ENCODE measurements at places on chromosomes 2 and 18.

- peak; percentile 45 for DNase-seq
These were observed 6.8 kb upstream of the PXDN start for GRCh38 chr2:1750933-1751766.

- DNase-seq = no peak
These were observed 44.8 kb upstream of the ARHGAP15 start for GRCh38 chr2:143084462-143084861.

DNA sequence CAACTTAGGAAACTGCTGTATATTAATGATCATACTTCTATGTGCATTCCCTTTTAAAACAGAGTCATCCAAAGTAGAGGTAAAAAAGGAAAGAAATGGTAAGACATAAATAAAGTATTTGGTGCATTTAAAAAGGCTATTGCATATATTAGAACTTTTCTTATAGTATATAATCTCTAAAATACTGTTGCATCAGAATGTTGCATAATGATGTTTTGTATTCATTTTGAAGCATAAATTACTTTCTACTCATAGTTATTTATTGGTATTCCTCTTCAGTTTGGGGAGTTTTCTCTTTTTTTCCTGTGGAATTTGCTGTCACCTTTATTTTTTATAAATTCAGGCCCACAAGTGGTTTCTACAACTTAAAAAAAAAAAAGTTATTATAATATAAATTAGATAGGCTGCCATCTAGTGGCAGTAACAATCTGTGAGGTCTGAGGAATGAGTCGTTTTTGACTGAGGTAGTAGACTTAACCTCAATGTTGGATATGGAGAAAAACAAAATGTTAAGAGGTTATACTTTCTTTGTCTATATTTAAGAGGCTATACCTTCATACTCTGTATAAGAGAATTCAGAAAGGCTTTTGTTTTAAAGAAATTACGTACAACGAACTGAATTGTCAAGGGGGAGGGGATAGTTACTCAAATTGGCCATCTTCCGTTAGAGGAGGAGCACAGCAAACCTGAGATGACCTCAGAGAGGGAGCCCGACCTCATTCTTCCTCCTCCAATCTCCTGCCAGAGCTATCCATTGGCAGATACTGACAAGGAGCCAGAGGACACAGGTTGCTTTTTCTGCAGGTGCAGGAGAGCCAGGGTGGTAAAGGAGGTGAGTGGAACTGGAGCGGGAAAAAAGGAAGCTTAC, 23.8 kb downstream of the ANKAR start:
- DNase-seq = no peak

- no peak for DNase-seq
These were observed 13.1 kb downstream of the CASP10 start for GRCh38 chr2:201196003-201196402.

GRCh38 chr2:27021253-27022049, 11.3 kb upstream of the TMEM214 start:
- no peak for DNase-seq

DNA sequence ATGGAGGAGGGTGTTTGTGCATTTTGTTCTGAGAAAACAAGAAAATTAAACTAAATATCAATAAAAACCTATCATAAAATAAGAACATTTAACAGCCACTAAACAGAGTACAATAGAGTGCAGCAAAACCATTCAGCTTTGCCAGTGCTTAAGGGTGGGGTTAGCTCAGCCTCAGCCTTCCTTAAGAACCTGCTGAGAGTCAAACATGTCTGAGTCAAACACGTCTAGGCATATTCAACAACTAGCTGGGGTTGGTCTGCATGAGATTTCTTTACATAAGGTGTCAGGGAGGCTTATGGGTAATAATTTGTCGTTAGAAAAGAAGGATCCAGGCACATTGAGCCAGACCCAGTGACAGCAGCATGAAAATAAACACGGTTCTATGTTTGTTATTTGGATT, 298.2 kb downstream of the SP3 start:
- DNase-seq = no peak

DNA sequence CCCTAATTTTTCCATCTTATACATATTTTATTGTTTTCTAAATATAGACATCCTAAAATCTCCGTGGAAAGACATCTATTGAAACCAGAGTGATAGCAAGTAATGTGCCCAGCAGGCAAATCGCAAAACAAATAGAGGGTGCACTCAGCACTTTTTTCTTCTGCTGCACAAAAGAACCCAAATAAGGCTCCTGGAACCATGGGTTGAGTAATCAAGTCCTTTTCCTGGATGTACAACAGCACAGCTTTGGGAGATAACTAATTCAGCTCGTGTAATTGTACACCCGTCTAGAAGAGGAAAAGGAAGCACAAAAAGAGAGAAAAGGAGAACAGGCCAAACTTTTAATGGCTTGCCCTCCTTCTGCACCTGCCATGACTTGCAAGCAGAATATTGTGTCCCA, 126.9 kb upstream of the TLK1 start:
- no peak for DNase-seq

GRCh38 chr2:75703589-75704287, 7.0 kb downstream of the GCFC2 start:
- no peak for DNase-seq

DNA sequence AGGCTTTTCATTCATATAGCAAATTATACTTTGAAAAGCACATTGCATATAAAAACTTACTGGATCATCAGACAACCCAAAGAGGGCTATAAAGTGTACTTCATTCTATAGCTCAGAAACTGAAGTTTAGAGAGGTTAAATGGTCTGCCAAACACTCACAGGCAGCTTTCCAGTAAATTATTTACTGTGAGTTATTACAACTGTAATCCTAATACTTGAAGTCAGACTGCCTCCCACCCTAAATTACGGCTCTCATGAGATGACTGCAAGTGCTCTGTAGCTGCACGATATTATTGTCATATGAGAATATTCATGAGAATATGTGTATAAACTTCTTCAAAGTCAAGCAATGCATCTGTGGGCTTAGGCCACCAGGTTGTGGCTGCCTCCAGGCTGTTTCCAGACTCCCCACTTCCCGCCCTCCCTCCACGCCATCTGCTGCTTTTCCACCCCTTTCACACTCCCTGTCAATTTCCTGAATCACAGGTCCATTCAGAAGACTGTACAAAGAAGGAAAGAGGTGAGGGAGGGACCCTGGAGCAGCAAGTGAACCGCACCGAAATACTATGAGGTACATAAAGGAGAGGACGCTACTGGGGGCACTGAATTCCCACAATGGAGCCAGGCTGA, 111.1 kb upstream of the SPOPL start:
- no peak for DNase-seq

- DNase-seq = no peak
These were observed 4.1 kb downstream of the ZEB2 start for GRCh38 chr2:144515696-144516410.

DNA sequence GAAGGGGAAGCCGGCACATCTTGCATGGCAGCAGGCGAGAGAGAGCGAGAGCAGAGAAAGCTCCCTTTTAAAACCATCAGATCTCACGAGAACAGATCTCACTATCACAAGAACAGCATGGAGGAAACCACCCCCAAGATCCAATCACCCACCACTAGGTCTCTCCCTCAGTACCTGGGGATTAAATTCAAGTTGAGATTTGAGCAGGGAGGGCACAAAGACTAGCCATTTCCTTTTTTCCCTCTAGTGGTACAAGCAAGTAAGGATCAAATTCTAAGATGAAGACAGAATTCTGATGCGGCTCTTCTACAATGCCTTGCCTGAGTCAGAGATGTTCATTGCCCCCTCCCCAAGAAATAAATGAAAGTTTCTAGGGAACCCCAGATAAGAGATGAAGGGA, 45.6 kb upstream of the ANKRD44 start:
- DNase-seq = no peak

DNA sequence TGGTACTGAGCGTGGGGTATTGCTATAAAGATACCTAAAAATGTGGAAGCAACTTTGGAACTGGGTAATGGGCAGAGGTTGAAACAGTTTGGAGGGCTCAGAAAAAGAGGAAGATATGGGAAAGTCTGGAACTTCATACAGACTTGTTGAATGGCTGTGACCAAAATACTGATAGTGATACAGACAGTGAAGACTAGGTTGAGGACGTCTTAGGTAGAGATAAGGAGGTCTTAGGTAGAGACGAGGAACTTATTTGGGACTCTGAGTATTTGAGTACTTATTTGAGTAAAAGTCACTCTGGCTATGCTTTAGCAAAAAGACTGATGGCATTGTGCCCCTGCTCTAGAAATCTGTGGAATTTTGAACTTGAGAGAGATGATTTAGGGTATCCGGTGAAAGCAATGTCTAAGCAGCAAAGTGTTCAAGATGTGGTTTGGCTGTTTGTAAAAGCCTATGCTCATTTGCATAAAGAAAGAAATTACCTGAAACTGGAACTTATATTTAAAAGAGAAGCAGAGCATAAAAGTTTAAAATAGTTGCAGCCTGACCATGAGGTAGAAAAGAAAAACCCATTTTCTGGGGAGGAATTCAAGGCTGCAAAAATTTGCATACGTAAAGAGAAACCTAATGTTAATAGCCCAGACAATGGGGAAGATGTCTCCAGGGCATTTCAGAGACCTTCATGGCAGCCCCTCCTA, 219.6 kb downstream of the PDE1A start:
- DNase-seq = no peak

DNA sequence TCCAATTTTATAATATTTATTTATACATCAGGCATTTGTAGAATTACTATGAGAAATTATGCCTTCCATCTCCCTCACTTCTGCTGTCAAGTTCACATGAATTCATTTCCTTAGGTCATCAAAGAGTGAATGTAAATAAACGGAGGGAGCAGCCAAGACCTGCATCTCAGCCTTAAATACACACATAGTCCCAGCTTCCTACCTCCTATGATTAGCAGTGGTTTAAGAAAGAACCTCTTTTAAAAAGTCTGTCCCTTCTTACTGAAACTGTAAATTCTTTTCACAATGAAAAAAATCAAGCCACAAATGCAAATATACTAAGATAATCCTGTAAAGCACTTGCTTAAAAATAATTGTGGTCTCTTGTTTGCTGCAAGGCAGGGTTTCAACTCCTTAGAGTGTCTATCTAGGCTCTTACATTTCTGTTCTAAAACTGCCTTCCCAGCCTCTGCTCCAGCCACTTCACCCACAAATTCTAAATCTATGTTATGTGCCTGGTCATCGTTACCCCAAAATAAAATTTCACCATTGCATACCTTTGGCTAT, 532.7 kb upstream of the FSHR start:
- DNase-seq = no peak
